SK-N-MC (cell line): ENCODE measurements at places on chromosomes 11 and 22.
A peak's percentile ranks its signal among the peaks of the same experiment; 100 is the strongest.

- DNase-seq = no peak
Measured at GRCh38 chr22:18950141-18950540, 14.0 kb upstream of the PRODH start.

DNA sequence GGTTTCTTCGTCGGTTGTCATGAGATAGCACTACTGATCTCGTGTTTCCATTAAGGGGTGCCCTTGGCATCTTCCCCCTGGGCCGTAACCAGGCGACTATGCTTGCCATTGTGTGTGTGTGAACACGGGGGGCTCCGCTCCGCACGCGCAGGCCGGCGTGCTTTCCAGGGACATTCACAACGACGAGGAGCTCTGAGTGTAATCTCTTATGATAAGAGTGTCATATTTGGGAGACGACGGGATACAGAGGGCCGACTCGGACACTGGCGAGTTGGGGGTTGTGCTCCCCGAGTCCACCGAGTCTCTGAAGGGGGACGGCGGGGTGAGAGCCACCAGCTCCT, 170.9 kb upstream of the CTSC start:
- DNase-seq = no peak

DNA sequence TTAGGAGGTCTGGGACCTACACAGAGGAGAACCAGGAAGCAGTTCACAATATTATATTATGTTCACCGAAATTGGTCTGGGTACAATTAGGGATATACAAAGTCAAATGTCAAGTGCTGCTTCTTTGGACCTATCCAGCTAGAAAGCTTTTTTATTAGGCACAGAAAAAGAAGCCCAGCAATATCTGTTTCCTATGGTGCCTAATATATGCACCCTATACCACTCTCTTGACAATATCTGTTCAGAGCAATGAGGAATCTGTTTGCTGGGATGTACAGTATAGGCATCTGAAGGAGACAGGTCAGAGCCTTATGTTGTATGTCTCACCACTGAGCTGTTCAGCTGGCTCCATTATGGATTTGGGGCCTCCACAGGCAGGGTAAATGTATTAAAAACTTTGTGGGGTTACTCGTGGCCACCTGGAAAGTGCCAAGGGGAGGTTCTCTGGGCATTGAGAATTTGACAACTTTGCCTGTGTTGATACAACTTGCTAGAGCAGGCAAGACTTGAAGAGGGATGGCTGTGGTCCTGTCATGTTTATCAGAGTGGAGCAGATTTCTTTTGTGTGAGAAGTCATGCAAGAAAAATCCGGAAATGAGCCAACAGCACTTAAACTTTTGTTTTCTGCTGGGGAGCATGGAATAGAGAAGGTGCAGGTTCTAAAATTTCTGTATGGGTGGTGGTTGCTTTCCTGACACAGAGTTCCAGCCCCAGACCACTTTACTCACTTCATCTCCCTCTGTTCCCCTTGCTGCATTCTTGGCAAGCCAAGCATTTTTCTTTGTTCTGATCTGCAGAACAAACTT, 10.1 kb downstream of the STIM1 start:
- no peak for DNase-seq

DNA sequence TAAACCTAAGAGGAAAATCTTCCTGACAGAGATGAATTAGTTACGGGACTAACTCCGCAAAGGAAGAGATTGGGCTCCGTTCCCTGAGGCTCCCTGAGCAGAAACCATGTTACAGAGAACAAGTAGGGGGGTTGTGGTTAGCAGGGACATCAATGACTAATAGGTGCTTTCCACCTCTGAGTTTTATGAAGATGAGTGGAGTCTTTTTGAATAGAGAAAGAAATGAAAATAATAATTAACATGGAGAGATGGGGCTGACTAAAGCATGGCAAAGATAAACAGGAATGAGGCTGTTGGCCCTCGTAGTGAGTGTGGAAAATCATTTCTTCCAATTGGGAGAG, 47.5 kb upstream of the PICALM start:
- no peak for DNase-seq

DNA sequence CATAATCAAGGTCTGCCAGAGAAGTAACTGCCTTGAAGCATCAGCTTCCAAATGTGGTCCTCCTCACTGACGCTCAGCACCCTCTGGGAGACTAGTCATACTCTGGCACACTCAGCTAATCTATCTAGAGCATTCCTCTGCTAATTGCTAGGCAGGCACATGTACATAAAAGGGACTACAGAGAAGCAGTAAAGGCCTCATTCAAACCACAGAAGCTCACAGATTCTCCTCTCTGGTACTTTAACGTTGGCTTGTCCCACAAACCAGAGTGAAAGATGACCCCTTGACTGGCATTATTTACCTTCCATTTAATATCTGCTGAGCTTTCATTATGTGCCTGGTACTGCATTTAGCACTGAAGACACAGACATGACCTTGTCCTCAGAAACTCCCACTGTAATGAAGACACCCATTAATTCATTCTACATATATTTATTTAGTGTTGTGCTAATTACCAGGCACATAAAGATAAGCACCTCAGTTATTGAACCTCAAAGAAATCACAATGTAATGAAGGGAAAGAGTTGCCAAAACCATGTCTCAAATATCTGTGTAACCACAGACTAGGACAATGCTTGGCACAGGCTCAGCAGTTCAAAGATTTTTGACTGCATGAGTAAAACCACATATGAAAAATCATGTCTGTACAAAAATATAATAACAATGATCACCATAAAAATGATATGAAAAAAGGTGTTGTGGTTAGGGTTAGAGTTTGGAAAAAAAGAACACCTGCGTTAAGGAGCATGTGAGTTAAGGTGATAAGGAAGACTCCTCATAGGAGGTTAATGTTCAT, 550.4 kb downstream of the DLG2 start:
- DNase-seq = no peak

DNA sequence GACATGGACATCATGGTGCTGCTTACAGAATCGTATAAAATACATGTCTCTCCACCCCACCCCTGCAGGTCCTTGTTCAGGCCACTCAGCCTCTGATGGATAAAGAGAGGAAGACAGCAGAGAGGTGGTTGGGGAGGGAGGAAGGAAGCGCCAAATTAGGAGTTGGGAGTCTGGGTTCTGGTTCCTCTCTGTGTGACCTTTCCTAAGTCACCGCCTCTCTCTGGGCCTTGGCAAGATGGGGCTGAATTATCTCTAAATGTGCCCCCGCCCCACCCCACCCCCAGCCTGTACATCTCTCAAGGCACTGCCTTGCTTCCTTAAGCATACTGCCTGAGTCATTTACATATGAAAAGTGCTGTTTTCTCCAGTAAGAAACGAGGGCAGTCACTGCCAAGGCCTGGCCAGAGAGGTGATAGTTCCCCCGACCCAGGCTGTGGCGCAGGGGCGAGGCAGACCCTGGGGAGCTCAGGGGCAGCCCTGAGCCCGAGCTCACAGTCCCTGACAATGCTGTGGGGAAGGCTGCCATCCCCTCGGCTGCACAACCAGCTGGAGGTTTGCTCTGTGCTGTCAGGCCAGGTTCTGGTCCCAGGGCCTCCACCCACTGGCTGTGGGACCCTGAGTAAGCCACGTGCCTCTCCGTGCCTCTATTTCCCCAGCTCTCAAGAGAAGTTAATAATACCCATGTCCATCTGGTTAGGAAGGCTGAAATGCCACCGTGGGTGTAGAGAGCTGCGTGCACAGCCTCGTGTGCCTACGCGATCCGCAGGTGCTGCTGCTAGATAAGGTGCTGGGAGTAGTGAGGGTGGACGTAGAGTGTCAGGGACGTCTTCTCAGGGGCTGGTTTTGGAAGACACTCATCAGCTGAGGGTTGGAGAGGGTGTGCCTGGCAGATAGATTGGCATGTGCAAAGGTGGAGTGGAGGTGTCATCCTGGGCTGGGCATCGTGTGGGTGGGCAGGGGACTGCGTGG, 55.3 kb downstream of the CACNA1I start:
- no peak for DNase-seq

- peak; percentile 20 for DNase-seq
Measured at GRCh38 chr22:28009272-28009827, 90.3 kb upstream of the PITPNB start.

- no peak for DNase-seq
Measured at GRCh38 chr11:1597331-1597993, 632 bp downstream of the KRTAP5-2 start.

- DNase-seq = no peak
Measured at GRCh38 chr11:128695539-128696221, 1.8 kb downstream of the FLI1 start.

GRCh38 chr22:41347066-41347859, 34.5 kb upstream of the TEF start:
- no peak for DNase-seq

DNA sequence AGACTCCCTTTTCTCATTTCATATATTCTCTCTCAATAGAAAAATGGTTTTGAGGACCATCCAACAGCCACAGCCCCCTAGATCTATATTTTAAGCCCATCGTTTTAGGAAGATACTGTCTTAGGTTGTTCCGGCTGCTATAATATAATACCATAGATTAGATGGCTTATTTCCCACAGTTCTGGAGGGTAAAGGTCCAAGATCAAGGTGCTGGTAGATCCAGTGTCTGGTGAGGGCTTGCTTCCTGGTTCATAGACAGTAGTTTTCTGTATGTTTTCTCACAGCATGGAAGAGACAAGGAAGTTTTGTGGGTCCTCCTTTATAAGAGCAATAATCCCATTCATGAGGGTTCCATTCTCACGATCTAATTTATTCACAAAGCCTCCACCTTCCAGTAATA, 215.1 kb downstream of the AASDHPPT start:
- DNase-seq = no peak

GRCh38 chr11:106160494-106160893, 83.0 kb downstream of the AASDHPPT start:
- no peak for DNase-seq

GRCh38 chr11:130780437-130780836, 135.8 kb downstream of the SNX19 start:
- no peak for DNase-seq

GRCh38 chr11:120236169-120237107, 3.5 kb upstream of the POU2F3 start:
- peak; percentile 28 for DNase-seq

- DNase-seq = no peak
Measured at GRCh38 chr11:29669310-29669709, 347.5 kb downstream of the KCNA4 start.

DNA sequence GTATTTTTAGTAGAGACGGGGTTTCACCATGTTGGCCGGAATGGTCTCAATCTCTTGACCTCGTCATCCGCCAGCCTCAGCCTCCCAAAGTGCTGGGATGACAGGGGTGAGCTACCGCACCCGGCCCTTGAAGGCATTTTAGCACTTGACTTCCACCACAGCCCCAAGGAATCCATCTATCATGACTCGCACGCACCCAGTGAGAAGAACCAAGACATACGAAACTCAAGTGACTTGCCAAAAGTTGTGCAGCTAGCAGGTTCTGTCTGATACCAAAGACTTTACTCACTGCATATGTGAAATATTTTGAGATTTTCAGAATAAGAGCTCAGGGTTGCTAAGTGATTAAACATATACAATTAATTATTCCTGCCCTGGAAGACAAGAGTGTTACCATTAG, 21.0 kb downstream of the FLI1 start:
- DNase-seq = no peak

DNA sequence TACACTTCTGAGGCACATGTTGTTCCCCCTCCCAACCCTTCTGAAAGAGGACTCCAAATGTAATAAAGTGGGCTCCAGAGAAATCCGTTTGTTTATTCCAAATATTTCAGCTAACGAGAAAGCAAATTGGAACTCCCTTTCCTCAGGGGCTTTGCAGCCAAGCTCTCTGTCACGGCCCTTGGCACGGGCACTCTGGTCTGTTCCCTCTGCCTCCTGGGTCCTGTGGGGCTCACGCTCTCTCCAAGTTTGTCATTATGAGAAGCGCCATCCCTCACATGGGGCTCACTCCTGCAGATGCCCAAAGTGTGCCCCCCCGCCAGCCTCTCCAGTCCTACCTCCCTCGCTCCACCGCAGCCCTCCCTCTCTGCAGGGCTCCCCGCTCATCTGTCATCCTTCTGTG, 125.4 kb upstream of the POU2AF2 start:
- DNase-seq = no peak

DNA sequence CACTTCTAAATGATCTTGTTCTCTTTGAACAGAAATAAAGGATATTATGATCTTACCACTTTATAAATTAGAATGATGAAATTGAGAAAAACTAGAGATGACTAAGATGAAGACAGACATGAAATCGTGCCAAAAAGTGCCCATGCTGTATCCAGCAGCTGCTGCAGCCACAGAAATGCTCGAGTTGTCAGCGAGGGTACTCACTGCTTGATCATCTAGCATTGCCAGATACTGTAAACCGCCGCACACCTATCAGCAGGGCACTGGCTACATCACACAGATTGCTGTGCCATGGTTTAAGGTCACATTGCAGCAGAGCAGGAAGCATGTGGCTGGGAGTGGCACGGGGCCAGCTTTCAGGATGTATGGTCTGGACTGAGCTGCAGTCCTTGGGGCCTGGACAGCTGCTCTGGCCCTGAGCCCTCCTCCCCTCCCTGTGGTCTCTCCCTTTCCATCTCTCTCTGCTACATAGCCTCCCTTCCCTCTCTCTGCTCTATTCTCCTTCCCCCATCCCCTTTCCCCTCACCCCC, 51.0 kb upstream of the SEPTIN5 start:
- DNase-seq = no peak

DNA sequence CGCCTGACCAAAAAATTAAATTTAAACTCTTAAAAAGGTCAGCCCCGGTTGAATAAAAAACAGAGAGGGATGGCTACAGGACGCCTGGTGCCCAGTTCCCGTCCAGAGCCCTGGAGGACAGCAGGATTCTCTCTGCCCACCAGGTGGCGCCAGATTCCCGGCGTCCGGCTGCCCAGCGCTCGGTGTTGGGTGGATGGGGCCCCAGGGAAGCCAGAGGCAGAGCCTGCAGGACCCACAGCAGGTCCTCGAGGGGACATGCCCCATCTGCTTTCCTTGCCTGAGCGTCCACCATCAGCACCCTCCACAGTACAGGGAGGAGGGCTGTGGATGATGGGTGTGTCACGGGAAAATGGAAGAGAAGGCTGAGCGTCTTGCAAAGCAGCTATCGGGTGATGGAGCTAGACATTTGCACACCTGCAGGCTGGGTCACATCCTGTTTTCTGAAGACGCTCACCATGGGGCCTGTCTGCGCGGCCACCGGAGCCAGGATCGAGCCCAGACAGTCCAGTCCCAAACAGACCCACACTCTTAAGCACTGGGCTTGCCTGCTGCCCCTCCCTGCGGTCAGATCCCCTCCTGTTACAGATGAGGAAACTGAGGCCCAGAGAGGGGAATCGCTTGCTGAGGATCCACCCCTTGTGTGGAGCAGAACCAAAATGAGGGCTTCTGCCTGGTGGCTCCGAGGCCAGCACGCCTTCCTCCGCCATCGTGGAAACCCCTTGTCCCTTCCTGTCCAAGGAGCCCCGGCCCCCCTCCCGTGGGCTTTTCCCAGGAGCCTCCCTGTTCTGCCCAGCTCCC, 18.5 kb upstream of the CBX7 start:
- no peak for DNase-seq

- no peak for DNase-seq
Measured at GRCh38 chr11:359181-359714, 10.1 kb upstream of the B4GALNT4 start.

DNA sequence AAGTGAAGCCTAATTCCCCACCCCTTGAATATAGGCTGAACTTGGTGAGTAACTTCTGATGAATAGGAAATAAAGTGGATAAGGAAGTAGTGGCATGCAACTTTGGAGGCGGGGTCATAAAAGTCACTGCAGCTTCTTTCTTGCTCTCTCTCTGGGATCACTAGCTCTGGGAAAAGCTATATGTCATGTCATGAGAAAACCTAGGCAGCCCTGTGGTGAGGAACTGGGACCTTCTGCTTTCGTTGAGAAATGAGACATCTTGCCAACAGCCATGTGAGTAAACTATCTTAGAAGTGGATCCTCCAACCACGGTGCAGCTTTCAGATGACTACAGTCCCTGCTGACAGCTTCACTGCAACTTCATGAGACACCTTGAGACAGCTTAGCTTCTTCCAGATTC, 15.7 kb downstream of the ZNF214 start:
- no peak for DNase-seq

GRCh38 chr11:135033540-135033939, 621.5 kb upstream of the B3GAT1 start:
- DNase-seq = no peak
